ENCODE measurements at places on chromosomes 7 and 10.

DNA sequence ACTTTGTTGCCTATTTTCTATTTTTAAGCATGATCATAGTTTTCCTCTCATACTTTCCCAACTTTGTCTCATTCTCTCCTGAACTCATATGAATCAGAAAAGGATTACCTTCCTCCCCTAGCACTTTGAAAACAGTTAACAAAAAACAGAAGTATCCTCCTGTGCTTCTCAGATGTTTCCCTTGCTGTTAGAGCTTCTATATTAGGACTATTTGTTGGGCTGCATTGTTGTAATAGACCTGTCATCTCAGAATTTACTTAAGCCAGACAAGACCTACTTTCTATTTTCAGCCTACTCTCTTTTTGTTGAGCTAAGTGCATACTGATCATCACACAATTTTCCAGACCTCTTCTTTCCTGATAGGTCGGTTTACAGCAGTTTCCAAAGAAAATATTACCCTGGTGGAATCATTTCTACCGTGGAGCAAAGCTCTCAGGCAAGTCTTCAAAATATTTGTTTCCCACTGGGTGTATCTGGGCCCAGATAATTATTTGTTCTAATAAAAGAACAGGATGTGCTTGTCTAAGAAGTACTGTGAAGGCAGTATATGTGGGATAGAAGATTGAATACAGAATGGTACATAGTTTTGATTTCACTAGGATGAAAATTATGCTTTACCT, 411.9 kb upstream of the KLF6 start:
- no peak for DNase-seq

GRCh38 chr10:118412932-118413331, 70.8 kb upstream of the FAM204A start:
- DNase-seq, result no peak

GRCh38 chr10:24428410-24428782, 219.5 kb downstream of the KIAA1217 start:
- no peak for DNase-seq

- DNase-seq, result no peak
These were observed 169.5 kb downstream of the DKK1 start for GRCh38 chr10:52483587-52483986.

DNA sequence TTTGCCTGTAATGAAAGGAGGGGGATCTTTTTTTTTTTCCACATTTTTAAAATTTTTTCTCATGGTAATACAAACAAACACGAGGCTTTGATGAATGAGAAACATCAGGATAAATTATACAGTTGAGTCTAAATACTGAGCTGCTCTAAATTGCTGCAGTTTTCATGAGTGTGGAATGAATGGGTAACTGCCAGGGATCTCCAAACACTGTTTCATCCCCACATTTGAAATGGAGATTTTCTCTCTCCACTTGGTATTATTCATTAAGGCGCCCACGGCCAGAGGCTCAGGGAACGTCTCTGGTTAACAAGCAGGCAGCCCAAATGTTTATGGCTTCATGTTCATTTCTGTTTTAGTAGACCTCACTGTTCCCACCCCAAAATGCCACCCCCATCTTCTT, 717.1 kb downstream of the GRID1 start:
- no peak for DNase-seq

- no peak for DNase-seq
These were observed 189.7 kb downstream of the ZNF248 start for GRCh38 chr10:37667736-37668135.
